Left lung (tissue), 14 donors: ENCODE measurements at places on chromosomes 7 and 10.

GRCh38 chr7:36514289-36515243 lies 124.9 kb downstream of the ANLN start:
- no peak for DNase-seq

DNA sequence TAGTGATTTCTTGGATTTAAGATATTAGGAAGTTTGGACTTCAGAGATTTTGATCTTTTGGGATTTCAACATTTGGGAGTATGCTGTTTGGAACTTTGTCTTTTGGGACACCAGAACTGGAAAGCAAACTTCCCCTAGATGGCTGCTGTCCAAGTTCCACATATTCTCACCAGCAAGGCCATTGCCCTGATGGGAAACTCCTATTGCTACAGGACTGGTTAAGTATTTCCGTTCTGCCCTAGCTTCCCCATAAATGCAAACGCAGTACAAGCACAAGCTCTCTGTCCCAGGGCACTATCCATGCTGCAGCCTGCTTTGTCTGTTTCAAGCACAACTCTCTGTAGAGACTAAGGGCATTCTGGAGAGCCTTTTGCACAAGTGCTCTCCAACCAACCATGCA lies 79.3 kb upstream of the SLC25A13 start:
- DNase-seq: no peak

DNA sequence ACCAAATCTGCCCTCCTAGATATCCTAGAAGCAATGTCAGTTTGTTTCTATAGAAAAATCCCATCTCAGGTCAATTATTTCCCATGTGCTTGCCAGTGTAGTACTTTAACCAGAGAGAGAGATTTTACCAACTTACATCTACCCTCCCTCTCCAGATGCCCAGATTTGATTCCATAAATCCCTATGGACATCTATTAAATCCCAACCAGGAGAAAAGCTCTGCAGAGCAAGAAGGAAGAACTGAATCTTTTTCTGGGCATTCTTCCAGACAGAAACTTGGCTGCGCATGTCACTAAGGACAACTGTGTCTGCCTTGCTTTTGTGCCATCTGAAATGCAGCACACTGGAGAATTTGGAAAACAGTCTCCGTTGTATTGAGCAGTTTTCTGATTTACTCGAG lies 597.6 kb downstream of the SORCS1 start:
- no peak for DNase-seq

GRCh38 chr10:36007369-36007768 lies 365.3 kb upstream of the FZD8 start:
- DNase-seq: no peak

GRCh38 chr10:6140965-6141295 lies 52.1 kb downstream of the RBM17 start:
- no peak for DNase-seq

DNA sequence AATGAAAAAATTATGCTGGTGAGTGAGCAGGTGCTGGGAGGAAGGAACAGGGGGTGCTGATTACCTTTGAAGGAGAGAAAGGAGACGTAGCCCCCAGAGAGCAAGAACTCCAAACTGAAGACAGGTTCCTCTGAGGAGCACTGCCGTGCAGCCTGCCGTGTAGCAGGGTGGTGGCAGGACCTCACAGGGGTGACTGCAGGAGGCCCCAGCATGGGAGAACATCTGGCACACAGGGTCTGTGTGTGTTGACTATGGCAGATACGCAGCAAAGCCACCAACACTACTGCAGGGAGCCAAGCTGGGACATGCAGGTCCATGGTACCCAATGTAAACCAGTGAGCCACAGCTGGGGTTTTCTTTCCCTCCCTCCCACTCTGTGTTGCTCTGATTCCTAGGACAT lies 192.1 kb upstream of the PDE1C start:
- no peak for DNase-seq

DNA sequence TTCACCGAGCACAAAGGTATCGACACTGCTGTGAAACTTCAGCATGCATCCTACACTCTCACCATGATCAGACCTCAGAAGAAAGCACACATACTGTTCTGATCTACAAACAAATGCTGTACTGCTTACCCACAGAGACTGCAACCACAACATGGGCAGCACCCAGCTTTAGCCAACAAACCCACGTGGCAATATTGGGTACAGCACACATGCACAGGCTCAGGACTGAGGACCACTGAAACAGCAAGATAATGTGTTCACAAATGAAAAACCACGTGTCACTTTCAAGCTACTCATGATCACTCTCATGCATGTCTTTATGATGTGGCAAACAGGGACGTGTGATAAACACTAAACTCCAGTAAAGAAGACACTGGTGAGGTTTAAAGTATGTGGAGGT lies 119.3 kb upstream of the PTN start:
- DNase-seq: no peak

- no peak for DNase-seq
These were observed 447.8 kb upstream of the C7orf33 start for GRCh38 chr7:148142660-148143248.

GRCh38 chr7:155274633-155275355 lies 22.9 kb upstream of the INSIG1 start:
- DNase-seq: no peak

DNA sequence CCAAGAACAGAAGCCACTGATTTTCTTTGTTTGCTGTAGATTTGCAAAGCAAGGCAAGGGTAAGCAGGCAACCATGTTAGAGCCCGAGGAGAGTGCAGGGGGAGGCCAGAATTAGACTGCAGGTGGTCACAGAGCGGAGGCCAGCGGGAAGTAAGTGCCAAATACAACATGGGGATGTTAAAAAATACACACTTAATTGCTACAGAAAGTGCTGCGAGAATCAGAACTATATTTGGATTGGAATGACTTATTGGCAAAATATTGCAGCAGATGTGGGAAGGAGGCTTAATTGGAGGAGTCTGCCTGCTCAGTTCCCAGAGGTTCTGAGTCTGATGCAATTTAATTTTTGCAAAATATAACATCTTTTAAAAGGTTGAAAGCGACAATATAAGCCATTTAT lies 49.7 kb upstream of the ADCY1 start:
- no peak for DNase-seq

DNA sequence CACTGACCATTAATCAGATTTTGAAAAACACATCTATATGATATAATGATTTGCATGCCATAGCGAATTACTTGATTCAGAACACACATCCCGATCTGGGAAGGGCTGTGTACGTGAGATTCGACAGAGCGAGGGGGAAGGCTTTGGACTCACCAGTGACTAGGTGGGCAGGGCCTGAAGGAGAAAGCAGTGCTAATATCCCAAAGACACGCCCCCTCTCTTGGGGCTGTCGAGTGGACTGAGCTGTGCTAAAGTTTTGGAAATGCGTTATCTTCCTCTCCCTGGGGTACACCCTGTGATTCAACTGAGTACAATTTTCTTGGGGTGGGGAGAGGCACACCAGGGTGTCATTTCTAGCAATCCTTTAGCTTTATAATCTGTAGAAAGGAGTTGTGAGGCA lies 1.8 kb downstream of the LRRC17 start:
- no peak for DNase-seq

GRCh38 chr7:143171697-143172096 lies 11.5 kb upstream of the TAS2R39 start:
- DNase-seq: no peak

- no peak for DNase-seq
These were observed 101.0 kb downstream of the HERPUD2 start for GRCh38 chr7:35593899-35594298.

DNA sequence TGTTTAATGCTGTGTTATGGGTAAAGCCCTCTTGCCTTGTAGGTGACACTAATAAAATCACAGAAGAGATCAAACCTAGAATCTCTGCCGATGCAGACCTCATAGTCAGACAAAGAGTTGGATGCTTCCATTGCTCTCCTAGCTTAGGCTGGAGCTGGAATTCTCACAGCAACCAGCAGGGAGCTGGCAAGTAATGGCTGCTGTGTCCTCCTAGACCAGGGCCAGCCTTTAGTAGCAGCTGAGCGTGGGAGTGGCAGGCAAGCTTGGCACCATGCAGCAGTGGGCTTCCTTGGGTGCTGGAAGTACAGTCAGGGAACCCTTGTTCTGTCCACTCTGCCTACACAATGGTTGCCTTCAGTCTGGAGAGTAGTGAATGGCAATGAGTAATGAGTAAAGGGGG lies 598.3 kb upstream of the GALNT17 start:
- no peak for DNase-seq

DNA sequence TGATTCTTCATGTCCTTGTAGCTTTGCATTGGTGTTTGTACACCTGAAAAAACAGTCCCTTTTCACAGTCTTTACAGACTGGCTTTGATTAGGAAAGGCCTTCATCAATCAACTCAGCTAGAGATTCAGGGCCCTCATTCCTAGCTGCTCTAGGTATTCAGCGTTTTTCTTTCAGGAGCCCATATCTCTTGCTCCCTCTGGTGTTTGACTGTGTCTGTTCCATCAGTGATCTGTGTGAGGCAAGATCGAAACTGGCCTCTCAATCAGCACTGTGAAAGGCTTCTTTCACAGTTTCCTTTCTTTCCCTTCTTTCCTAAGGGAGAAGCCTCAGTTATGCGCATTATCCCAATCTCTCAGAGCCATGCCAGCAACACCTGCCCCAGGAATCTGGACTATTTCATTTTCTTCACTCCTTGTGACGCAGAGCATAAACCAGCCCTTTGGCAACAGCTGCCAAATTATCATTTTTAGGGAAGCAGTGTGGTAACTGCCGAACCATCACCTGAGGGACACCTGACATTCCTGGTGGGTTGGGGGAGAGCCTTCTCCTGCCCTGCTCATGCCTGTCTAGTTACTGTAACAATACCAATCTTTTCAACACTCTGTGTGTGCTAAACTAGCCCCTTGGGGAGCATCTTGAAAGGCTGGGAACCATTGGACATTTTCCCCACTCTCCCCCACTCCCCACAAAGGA lies 75.7 kb upstream of the CCDC71L start:
- no peak for DNase-seq

GRCh38 chr10:64096941-64097340 lies 575.7 kb downstream of the REEP3 start:
- no peak for DNase-seq

DNA sequence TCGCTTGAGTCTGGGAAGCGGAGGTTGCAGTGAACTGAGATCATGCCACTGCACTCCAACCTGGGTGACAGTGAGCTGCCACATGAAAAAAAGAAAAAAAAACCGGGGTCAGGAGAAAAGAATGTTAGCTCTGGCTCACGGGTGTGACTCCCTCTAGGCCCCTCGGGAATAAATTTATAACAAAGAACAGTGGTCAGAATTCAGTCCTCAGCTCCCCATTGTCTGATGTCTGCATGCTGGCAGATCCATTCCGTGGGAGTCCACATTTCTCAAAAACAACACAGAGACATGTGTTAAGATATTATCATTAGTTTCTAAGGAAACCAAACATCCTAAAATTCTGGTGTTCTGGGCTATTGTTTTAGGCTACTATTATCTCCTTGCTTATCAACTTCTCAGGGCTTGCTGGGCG lies 90.6 kb downstream of the MARCHF5 start:
- no peak for DNase-seq

DNA sequence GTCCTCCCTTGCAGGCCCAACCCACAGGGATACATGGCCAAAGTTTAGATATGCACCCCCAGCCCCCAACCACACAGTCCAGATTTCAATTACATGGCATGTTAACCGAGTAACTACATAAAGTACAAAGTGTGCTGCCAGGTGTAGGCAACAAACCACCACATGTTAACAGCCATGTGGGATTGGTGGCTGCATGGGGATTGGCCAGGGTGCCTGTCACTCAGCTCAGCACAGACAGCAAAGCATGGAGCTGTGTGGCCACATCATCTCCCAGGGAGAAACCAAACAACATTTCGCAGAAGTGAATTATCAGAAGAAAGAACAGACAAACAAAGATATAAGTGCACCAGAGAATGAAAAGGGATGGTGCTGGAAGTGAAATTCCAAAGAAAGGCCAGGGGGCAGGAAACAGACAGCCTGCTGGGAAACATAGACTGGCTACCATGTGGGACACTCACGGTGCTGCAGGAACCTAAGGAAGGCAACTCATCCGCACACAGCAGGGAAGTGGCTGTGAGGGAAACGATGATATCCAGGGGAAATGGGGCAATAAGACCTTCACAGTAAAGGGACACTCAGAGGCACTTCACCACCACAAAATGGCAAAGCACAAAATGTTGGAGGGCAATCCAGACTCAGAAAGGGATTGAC lies 171.2 kb downstream of the PTPRN2 start:
- no peak for DNase-seq

DNA sequence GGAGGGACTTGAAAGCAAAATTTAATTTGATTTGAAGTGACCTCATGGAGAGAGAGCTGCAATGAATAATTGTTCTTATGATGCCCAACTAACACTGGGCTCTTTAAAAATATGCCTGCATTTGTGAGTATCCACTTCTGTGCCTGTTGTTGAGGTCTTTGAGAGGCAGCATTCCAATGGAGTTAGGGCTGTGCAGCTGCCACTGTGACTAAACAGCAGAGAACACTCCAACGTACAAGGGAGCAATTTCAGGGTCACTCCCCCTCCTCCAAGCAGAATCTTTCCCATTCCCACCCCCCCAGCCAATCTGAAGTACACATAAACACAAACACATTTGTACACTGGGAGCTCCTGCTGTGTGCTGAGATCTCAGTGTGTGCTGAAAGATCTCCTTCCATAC lies 28.0 kb upstream of the GSAP start:
- DNase-seq: no peak

DNA sequence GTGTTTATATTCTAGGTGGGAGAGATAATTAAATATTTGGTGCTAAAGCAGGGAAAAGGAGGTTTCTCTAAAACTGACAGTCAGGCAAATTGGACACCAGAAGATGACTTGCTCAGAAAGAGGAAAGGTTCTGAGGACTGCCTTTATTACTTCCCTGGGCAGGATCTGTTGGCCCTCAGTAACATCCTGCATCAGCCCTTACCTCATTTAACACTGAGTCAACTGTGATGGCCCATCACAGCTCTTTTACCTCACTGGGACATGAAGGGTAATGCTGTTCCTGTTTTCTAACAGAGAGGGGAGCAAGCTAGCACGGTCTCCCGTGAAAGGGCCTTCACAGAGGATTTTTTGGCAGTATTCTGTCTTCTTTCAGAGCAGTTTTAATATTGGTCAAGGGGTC lies 12.0 kb downstream of the PPP1R17 start:
- no peak for DNase-seq

DNA sequence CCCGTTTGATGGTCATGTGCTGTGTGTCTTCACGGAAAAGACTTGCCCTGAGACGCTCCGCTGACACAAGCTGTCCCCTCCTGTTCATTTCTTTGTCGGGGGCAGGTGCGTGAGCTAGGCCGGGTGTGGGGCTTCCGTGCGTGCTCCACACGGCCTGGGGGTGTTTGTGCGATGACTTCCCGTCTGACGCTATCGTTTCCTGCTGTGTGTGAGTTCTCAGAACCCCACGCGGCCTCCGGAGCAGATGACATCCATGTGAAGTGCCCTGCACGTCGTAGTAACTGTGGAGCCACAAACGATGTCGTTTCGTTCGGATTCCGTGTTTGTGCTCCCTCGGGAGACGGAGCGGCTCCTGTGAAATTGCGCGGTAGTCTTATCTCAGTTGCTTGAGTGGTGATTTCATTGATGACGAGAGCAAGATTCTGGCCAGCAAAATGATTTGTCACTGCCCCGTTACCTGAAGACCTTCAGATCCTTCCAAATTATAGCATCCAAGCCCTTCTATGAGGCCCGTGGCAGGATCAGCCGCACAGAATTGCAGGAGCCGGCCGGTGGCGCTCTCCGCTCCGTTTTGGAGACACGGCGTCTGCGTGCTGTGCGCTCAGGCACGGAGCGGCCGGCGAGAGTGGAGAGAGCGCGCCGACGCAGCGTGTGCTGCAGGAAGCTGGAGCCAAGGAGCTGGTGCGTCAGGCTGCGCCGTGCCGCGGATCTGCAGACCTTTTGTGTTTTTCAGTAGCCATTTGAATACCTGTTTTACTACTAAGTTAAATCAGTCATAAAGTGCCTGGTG lies 94.9 kb downstream of the NKX6-2 start:
- no peak for DNase-seq
